ENCODE measurements at places on chromosomes 6 and 20. TPM values are rescaled to one million over a fixed set of nuclear protein-coding genes. Genes with fewer than 3 reads are reported as not detected.

DNA sequence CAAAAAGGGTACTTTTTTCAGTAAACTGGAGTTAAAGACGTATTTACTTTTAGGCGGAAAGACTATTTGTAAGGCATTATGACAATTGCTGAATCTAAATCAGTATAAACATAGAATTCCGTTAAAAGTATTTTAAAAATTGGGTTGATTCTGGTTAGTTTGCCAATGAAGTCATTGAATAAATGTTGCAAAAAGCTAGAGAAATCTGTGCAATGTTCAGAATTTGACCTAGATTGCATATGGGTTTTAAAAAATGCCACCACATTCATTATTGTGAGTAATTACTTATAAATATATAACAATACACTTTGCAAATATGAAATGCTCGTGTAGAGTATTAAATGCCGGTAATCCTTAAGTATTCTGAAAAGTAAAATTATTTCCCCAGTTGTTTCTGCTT, 116.5 kb upstream of the EEF1E1 start:
- no peaks in the 10 kb centered on the region for H3K36me3 ChIP-seq
- no peak for DNase-seq
- no peak overlapping the region for H3K27ac ChIP-seq
- H3K4me1 ChIP-seq, result peaks cover 3% of the 10 kb centered on the region

DNA sequence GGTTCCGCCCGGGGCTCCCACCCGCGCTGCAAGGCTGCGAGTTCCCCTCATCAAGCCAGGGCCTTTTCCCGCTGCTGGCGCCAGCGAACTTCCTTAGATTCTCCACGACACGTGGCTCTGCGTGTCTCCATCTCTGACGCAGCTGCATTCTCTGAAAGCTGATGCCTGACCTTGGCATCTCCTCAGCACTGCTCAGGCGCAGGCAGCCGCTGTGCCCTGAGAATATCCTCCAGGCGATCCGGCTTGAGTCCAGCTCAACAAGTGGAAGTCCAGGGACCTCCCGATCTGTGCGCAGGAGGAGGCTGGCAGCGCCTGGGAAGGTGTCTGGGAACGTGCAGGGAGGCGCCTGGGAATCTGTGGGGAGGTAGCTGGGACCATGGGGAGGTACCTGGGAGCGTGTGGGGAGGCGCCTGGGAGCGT, 171.2 kb upstream of the THBS2 start:
- H3K27ac ChIP-seq, result no peak overlapping the region
- peaks cover 7% of the 10 kb centered on the region for H3K4me1 ChIP-seq
- no peaks in the 10 kb centered on the region for H3K27me3 ChIP-seq
- no peak for DNase-seq

DNA sequence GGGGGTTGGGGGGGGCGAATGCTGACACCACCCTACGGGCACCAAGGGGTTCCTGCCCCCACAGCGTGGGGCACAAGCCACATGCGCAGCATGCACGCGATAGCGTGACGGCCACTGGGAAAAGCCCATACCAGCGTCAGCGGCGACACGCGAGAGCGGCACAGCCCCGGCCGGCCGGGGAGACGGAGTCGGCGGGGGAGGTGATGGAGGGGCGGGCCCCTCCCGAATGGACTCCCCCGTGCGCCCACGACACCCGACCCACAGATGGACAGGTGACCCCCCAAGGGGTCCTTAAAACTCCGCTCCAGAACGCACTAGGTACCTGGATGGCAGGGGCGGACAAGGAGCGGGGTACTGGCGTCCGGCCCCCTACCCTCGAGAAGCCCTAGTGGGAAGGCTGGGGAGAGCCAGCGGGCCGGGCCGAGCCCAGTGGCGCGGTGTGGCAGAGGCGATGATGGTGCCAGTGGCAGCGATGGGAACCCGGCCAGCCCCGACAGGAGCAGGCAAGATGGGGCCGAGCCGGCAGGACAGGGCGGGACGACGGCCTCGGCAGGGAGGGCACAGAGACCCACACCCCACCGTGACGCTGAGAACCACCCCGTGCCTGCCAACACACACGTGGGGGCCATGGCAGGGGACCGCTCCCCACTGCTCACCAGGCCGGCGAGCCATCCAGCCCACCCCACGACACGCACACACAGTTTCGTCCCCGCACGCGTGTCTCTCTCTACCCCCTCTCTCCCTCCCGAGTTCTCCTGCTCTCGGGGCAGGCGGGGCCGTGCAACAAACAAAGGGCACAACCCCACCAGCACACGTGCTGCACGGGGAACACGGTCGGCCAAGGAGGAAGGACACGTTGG, 1959.8 kb upstream of the DEFB115 start:
- no peak overlapping the region for H3K27ac ChIP-seq
- no peaks in the 10 kb centered on the region for H3K36me3 ChIP-seq

The SMOC2 gene
- total RNA-seq, result 1.8 TPM

The GABRR1 gene
- total RNA-seq, result 0.67 TPM

DNA sequence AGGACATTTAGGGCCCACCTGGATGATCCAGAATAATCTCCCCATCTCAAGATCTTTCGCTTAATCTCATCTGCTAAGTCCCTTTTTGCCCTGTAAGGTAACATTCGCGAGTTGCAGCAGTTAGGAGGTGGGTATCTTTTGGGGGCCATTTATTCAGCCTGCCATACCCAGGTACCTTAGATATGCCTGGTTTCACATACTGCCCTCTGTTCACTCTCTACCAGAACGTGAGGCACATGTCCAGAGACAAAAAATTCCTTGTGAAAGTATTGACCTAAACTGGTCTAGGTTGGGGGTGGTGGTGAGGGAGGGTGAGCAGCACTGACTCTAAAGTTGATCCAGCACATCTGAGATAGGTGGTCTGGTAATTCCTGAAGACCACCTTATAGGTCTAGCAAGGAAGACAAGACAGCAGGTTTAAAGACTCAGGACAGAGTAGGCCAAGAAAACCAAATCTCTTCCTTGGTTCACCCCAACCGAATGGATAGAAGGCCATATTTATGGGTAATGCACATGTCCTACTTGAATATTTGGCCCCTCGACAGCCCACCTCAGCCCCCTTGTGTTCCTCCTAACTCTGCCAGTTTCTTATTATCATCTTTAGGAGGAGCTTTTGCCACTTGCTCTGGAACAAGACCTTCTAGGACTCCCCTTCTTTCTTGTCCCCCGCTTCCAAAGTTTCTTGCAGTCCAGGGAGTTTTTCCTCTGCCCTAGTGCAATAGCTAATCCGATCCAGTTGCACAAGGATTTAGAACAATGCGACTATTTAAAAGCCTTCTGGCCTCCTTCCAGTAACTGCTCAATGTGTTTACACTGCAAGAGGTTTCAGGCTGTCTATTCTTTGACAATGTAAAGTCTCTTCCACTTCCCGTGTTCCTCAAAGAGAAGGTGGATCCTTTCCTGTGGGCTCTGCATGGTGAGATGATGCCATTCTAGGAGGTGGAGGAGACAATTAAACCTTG, 213.0 kb upstream of the LAMP5 start:
- H3K36me3 ChIP-seq, result no peaks in the 10 kb centered on the region
- no peak overlapping the region for H3K27ac ChIP-seq
- DNase-seq, result peak; percentile 66
- H3K27me3 ChIP-seq, result no peaks in the 10 kb centered on the region

The HLA-DOA gene
- total RNA-seq, result 0.58 TPM

- H3K27me3 ChIP-seq, result no peaks in the 10 kb centered on the region
- H3K27ac ChIP-seq, result no peak overlapping the region
Observed at GRCh38 chr6:15491255-15491985, 171.4 kb downstream of the DTNBP1 start.

DNA sequence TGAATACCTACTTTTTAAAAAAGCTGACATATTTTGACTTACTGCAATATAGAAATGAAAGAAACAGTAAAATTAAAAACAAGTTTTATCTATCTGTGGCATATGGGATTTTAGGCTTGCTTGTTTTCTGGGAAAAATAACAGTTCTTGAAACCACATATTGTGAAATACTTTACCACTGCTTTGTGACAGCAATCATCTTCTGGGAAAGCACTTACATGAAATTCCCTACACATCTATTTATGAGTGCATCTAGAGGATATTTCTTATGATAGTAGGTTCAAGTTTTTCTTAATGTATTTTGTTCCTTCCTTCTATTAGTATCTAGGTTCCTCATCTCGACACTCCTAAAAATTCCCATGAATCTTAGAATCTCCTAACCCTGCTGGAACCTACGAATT, 75.2 kb downstream of the STXBP5 start:
- H3K27me3 ChIP-seq, result no peaks in the 10 kb centered on the region
- no peak for DNase-seq
- no peak overlapping the region for H3K27ac ChIP-seq
- no peak overlapping the region for H3K4me3 ChIP-seq
- H3K36me3 ChIP-seq, result no peaks in the 10 kb centered on the region

The RNF182 gene
- total RNA-seq, result 20.7 TPM
